Left hindlimb (tissue), 1 donor: ENCODE measurements at places on chromosomes 3 and 15.
A peak's percentile ranks its signal among the peaks of the same experiment; 100 is the strongest.

- DNase-seq: no peak
Observed at GRCh38 chr15:67700023-67700422, 125.3 kb upstream of the SKOR1 start.

DNA sequence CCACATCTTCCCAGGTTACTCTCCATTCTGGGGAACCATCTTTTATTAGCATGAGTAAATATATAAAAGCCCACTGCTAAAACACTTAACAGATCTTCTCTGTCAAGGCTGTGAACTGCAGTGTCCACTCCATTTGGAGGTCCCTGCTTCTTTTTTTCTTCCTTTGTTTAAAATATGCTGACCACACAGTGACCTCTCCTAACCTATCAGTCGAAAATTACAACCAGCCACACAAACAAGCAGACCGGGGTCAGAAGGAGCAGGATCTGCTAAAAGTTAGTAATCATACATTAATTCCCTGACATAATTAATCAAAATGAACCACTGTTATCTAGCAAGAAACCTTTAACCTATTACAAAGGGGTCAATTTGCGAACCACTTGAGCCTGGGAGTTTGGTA, 427.9 kb upstream of the NR2F2 start:
- no peak for DNase-seq

DNA sequence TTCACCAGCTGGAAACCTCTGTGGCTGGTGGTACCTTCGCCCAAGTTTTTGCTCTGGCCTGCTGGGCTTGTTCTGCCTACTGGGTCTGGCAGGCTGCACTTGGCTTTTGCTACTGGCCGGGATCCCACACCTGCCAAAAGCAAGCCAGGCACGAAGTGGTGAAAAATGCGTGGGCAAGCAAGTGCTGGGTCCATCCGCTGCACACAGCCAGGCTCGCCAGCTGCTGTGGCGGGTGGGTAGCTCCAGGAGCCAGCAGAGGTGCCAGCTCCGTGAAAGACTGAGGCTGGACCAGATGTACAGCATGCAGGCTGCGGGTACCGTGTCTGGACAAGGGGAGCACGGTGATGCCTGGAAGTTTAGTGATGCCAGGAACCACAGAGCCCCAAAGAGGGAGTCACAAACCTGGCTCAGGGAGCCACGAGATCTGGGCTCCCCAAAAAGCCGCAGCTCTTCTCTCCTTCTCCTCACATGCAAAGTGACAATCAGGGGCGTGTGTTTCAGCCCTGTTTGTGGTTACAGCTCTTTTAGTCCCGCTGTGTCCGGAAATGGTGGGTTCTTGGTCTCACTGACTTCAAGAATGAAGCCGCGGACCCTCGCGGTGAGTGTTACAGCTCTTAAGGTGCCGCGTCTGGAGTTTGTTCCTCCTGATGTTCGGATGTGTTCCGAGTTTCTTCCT, 1455.6 kb upstream of the GBE1 start:
- DNase-seq: no peak

GRCh38 chr3:195895861-195896360, 12.4 kb downstream of the TNK2 start:
- DNase-seq: peak; percentile 61

DNA sequence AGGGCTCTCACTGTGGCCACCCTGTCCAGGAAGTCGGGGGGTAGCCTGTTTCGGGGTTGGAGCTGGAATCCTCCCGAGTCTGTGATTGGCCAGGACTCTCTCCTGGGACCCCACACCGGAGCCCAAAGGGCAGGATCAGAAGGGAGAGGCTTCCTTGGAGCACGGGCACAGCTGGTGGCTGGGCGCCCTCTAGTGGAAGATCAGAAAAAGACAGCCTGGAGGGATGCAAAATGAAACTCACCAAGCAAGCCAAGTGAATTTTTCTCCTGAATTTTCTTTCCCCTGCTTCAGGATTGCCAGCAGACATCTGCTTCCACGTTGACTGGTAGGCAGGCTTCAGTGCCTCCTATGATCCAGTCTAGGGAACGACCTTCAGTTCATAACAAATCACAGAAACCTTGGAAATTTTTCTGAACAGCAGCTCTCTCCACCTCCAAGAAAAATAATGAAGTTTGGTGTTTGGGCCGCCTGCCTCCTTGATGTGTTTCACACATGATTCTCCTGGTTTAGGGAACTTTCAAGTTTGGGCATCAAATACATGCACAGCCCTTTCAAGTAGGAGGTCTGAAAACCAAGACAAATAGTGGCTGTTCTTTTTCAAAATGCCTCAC, 224.6 kb downstream of the VPS13C start:
- DNase-seq: peak; percentile 80

DNA sequence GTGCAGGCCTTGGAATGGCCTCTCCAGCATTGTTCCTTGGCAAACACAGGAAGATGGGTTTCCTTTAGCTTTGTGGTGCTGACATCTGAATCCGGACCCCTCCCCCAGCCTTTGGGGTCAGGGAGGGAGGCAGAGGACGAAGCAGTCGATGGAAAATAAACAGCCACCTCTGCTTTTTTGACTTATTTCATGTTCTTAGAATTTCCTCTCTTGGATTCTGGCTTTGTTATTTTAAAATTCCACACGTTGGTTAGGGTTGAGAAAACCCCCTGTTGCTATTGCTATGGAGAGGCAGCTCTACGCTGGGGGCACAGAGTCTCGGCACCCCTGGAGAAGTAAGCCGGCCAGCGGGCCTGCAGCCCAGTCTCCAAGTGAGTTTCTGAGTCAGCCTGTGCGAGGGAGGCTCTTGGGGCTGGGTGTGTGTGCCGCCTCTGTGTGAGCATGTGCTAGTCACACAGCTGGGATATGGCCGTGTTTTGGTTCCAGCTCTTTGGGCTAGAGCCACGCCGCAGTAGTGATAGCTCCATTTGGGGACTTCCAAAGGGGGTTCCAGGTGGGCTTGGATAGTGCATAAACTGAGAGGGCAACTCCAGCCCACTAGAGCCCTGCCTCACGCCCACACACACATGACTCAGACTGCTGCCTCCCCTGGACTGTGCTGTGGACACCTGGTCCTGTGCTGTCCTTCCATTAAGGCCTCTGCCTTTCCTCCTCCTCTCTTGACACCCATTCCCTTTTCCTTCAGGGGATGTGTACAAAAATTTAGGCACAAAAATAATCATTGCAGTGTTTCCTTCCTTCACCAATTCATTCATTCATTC, 58.8 kb downstream of the AMOTL2 start:
- peak; percentile 86 for DNase-seq

GRCh38 chr3:66439666-66440344, 61.0 kb downstream of the LRIG1 start:
- DNase-seq: no peak

- no peak for DNase-seq
Observed at GRCh38 chr15:69602921-69603320, 150.3 kb downstream of the RPLP1 start.

GRCh38 chr15:98896802-98897732, 110.5 kb downstream of the PGPEP1L start:
- no peak for DNase-seq

DNA sequence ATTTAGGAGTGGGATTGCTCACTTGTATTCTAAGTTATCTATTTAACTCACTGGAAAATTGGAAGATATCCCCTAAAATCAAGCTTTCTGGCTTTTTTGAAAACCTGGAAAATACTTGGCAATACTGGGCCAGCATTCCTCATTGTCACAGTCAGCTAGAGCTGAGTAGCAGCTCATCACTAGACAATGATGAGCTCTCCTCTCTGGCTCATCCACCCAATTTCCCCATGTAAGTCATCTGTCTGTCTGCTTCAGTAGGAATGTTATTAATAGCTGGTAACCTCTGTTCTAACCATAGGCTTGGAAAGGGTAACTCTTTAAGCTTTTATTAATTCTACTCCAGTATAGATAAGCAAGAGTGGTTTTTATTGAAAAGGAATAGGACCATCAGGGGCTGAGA, 39.7 kb upstream of the PIK3R4 start:
- no peak for DNase-seq

GRCh38 chr15:68599153-68599545, 20.4 kb downstream of the CORO2B start:
- no peak for DNase-seq

GRCh38 chr15:90126596-90127435, 24.5 kb upstream of the IDH2 start:
- DNase-seq: no peak

- DNase-seq: peak; percentile 96
Observed at GRCh38 chr3:194141415-194142155, 5.6 kb downstream of the HES1 start.

- no peak for DNase-seq
Observed at GRCh38 chr3:43695863-43696262, 5.1 kb downstream of the ABHD5 start.
